Bone marrow (tissue), 2 donors: ENCODE measurements at places on chromosomes 4 and X.
A peak's percentile ranks its signal among the peaks of the same experiment; 100 is the strongest.

GRCh38 chr4:104811727-104812126 is 317.0 kb upstream of the CXXC4 start:
- DNase-seq: no peak

DNA sequence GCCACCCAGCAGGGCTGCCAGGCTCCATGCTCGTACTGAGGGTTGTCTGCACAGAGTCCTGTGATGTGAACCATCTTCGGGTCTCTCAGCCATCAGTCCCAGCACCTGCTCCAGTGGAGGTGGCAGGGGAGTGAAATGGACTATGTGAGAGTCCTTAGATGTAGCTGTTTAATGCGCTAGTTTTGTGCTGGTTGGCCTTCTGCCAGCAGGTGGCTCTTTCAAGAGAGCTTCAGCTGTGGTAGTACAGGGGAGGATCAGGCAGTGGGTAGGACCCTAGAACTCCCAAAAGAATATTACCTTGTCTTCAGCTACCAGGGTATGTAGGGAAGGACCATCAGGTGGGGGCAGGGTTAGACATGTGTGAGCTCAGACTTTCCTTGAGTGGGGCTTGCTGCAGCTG is 1066.0 kb downstream of the GLUD2 start:
- DNase-seq: no peak

- DNase-seq: peak; percentile 48
These were observed 76.1 kb downstream of the CHST7 start for GRCh38 chrX:46649421-46650260.

GRCh38 chrX:37912777-37913176 is 65.4 kb upstream of the DYNLT3 start:
- no peak for DNase-seq

- DNase-seq: no peak
These were observed 78.9 kb upstream of the UNC5C start for GRCh38 chr4:95627709-95628108.

GRCh38 chrX:2401590-2402360 is 99.0 kb downstream of the DHRSX start:
- no peak for DNase-seq

- DNase-seq: no peak
These were observed 318.3 kb upstream of the SLC7A11 start for GRCh38 chr4:138560448-138560847.

- no peak for DNase-seq
These were observed 29.2 kb downstream of the PRRG1 start for GRCh38 chrX:37378404-37378803.

DNA sequence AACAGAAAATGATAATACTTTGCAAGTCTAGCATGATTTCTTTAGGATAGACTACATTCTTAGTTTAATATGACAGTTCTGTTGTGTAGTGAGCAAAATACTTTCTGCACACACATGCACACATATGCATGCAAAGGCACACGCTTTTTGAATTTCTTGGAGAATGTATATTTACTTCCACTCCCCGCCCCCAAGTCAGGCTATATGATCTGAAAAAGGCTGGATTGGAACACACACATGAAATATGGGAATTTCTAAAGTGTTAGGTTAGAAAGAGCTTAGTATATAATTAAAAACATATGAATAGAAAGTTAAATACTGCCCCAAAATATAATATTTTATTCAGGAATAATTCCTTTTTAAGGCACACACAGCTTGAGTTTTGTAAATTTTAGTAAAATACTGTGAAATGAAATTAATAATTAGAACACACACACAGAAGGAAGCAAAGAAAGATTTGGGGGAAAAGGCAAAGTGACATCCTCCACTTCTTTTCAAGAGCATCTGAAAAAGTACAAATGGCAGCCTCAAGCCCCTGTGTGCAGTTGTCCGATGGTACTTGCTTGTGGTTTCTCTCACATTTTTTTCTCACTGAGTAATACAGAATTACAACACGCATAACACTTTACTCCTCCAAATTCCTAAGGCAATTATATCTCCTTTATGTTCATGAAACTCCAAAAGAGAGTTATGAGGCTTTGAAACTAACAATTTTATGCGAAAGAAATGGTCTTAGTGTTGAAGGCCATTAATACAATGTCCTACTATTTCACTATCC is 228.9 kb upstream of the ETNPPL start:
- DNase-seq: no peak

DNA sequence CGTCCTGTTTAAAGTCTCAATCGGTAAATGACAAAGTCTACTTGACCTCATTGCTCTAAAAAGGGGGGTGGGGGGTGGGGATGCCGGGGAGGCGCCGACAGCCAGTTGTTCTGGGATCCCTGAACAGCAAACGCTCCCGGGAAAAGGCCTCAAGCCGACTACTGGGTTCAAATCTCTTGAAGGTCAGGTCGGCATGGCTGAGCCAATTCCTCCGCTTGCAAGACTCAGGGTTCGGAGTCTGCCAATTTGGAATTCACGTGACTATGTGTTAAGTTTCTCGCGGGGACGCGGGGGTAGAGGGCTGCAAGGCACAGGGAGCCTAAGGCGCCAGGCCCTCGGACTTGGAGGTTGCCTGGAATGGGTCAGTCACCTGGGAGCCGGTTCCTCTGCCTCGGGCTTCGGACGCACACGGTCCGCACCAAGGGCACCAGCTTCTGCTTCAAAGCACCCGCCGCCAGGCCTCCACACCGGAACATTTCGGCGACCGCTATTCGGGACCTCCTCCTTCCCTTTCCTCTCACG is 399 bp downstream of the AIFM1 start:
- no peak for DNase-seq

DNA sequence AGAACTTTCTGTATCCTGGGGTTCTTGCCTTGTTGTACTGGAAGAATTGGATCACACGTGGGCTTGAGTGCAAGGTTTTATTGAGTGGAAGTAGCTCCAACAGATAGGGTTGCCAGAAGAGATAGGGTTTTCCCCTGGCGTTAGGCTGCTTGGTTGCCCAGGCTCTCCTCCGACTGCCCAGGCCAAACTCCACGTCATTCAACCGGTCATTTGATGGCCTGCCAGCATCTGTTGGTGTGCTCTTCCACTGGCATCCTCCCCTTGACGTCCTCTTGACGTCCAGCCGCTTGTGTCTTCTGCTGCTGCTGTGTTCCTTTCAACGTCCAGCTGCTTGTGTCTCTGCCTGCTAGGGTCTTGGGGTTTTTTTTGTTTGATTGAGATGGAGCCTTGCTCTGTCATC is 340.3 kb upstream of the ZCCHC13 start:
- no peak for DNase-seq

DNA sequence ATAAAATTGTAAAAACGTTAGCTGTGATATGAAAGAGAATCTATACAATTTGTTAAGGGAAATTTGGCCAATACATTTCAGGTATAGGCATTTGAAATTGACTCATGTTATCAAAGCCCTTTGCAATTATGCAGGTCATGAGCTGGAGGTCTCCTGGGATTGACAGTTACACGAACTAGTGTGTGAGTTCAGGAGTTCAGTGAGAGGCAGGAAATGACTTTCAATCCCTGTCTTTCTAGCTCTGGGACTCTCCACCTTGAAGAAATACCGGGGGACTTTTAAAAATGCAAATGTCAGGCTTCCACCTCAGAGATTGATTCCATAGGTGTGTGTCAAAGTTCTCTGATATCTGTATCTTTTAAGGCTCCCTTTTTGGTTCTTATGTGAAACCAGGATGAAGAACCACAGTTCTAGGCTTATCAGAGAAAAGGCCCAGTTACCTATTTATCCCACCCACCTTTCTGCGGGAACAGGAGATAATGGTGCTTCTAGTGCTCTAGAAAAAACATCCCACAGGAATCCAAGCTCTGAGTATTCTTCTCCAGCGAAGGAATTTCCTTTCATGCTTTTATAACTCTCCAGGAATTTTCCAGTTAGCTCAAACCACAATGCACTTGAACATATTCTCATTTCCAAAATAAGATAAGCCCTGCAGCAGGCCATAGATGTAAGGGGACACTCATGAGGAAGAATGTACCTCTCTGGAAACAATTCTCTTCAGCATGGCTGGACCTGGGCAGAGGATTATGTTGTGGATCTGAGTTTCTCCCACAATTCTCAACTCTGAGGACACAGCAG is 501.0 kb downstream of the IDS start:
- no peak for DNase-seq

- DNase-seq: no peak
These were observed 41.2 kb upstream of the ZMAT1 start for GRCh38 chrX:101973066-101973465.

DNA sequence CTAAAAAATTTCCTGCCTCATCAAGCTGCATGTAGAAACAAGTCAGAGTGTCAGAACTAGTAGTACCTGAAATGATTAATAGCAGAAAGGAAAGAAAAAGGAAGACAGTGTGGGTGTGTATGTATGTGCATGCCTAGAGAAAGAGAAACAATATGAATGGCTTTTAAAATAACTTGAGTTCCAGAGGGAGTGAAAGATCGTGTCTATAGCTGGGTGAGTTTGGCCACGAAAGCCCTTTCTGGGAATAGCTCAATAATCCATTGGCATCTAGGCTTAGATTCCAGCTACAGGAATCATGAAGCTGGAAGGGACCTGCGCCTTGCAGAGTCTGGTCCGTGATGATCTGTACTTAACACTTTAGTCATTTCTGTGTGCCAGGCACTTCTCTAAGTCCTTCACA is 195.6 kb downstream of the RAPGEF2 start:
- DNase-seq: peak; percentile 28

- no peak for DNase-seq
These were observed 119.9 kb downstream of the FBXW7 start for GRCh38 chr4:152415980-152416379.

- no peak for DNase-seq
These were observed 16.8 kb downstream of the MAN2B2 start for GRCh38 chr4:6591781-6592180.

DNA sequence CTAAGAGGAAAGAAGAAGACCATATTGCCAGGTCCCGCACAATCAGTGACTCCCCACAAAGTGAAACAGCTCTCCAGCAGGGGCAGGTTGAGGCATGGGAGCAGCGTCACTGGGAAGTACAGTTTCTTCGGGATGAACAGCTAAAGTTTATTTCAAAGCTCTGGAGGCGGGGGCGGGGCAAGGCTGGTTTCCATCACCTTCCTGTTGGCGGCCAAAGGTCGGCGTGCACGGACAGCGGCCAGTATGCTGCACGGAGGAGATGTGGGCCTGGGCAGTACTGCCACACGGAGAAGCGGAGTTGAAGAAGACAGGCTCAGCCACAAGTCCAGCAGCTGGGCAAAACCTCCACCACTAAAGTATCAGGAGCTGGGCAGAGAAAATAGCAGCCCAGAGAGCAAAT is 951 bp upstream of the ZNF518B start:
- DNase-seq: no peak

DNA sequence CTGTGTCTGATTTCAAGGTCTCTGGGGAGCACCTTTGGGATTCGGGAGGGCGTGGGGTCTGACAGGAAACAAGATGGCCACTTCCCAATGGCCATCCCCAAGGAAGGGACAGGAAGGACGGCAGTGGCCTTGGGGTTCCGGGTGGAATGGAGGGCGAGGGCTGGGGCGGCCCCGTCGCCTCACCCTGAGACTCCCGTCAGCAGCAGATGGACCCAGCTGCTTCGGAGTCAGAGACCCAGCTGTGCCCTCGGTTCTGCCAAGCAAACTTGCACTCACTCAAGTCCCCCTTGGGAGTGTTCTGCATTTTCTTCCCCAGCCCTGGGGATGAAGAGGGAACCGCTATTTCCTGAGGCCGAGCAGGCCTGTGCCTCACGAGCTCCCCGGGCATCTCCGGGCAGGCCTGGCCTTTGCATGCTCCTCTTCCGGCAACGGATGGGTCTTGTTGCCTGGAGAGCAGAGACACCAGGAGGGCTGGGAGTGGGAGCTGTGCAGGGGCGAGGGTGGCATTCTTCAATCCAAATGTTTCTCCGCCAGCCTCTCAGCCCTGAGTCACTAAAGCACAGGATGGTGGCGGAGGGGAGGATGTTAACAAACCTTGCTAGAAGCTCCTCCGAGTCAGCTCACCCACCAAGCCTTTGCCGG is 6.8 kb upstream of the DUSP9 start:
- no peak for DNase-seq

- no peak for DNase-seq
These were observed 189.6 kb upstream of the LNX1 start for GRCh38 chr4:53780736-53781400.

DNA sequence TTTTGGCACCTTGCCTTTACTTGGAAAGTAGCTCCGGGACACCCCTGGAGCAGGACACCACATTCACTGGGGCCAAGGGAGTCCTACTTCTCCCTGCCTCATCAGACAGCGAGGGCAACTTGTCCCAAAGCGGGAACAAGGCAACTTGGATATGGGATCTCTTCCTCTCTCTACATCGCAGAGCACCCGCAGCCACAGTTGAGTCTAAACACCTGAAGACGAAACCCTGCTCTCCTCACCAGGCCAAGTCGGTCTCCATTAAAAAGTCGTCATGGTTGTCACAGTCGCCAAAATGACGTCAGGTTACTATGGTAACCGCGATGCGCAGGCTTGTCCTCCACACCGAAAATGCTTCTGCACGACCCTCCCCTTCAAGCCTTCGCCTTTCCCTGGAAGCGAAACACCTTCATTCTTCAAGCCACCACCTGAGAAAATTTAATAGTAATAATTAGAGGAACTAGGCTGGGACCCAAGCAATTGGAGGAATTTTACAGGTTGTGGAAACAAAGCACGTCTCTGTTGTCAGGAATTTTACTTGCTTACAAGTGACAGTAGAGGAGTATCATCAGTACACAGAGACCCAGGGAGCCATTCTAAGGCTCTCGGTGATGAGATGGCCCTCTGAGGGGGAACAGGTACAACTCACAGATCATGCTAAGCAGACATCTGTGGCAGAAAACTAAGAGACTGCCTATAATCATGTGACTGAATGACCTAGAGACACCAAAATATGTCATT is 30.5 kb upstream of the TCEAL4 start:
- peak; percentile 2 for DNase-seq

DNA sequence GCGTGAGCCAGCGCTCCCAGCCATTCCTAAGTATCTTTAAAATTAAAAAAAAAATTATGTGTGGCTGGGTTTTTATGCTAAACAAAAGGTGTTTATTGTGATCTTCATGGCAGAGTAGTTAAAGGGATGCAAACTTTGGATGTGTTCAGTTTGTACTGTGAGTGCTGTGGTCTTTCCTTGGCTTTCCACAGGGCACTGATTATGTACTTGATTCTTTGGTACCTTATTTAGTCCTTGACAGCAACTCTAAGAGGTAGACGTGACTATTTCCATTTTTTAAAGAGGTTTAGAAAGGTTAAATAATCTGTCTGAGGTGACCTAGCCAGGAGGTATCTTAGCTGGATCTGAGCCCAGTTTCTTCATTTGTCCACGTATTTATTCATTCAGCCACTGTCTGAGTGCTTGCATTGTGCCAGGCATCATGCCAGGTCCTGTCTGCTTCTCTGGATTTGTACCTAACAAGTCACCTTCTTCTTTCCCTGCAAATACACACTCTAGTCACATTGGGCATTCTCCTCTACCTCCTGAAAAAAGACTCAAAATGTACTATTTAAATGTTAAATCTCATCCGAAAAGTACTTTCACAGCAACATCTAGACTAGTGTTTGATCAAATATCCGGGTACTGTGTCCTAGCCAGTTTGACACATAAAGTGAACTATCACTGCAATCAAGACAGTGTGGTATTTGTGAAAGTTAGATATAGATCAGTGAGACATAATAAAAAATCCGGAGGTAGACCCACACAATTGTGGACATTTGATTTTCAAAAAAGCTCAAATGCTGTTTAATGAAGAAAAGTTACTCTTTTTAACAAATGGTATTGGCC is 31.5 kb downstream of the WWC2 start:
- DNase-seq: no peak
